GM23338 (cell line): ENCODE measurements at places on chromosomes 6 and 20.

GRCh38 chr6:4039348-4039747 lies 39.6 kb downstream of the FAM217A start:
- DNase-seq = no peak

- no peak for DNase-seq
These were observed 189.8 kb upstream of the FOXQ1 start for GRCh38 chr6:1122083-1122482.

GRCh38 chr20:13878566-13878965 lies 93.7 kb downstream of the NDUFAF5 start:
- no peak for DNase-seq

DNA sequence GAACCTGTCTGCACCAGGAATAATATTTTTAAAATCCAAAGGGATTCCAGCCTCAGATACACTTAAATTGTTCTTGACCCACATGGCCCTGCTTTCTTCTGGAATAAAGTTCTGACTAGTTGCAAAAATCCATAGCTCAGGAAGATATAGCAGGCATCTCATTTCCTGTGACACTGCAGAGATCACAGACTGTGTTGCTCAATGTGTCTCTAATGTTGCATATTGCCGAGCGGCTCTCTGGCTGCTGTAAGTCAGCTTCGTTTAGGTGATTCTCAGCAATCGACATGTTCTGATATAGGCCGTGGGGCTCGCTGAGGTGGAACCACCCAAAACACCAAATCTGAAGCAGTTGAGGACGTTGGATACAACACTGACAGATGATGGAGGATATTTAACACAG lies 498.3 kb upstream of the AGPAT4 start:
- DNase-seq = no peak

DNA sequence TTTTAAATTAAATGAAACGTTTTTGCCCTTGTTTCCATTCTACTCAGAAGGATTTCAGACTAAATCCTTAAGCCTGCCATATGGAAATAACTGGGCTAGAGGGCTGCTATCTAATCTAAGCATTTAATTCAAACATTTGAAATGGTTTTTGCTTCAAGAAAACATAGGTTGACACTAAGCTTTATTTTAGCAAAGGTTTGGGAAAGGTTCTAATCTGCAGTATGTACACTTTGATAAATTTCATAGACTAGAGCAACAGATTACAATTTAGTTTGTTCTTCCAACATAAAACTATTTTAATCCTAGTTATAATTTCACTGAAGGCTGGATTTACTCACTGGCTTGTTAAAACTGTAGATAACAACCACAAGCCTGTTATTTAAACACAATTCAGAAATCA lies 72.1 kb downstream of the TMEM200A start:
- DNase-seq = no peak

- no peak for DNase-seq
These were observed 137.5 kb downstream of the FOXA2 start for GRCh38 chr20:22446613-22447446.

- DNase-seq = no peak
These were observed 40.0 kb downstream of the DSTN start for GRCh38 chr20:17609811-17610377.

DNA sequence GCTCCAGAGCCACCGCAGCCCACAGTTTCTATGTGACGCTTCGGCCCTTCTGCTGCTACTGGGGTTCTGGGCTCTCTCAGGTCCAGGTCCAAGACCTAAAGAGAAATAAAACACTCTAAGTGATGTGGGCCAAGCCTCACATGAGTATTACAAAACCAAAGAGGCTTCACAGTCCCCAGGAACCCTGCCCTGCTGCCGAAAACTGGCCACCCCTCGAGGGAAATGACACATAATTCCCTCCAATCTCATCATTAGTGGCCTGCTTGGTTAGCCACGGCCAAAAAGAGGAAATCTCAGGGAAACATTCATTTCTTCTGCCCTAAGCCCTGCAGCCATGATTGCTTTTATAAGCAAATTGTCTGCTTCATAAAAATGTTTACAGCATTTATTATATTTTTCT lies 32.5 kb downstream of the DLL1 start:
- no peak for DNase-seq

GRCh38 chr6:65933390-65933789 lies 226.4 kb upstream of the EYS start:
- DNase-seq = no peak

- no peak for DNase-seq
These were observed 140.8 kb upstream of the ARMC2 start for GRCh38 chr6:108707328-108707976.

DNA sequence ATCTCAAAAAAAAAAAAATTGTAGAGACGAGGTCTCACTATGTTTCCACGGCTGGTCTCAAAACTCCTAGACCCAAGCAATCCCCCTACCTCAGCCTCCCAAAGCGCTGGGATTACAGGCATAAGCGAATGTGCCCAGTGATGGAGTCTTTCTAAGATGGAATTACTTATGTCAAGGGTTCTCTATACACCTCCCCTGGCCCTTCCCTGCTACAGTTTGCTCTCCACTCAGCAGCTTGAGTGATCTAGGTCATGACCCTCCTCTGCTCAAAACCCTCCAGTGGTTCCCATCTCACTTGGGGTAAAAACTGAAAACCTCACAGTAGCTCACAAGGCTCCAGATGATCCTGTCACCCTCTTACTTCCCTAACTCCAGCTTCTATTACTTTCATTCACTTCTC lies 1.8 kb upstream of the DNPH1 start:
- no peak for DNase-seq

GRCh38 chr6:157276134-157276532 lies 47.2 kb downstream of the TMEM242 start:
- no peak for DNase-seq

DNA sequence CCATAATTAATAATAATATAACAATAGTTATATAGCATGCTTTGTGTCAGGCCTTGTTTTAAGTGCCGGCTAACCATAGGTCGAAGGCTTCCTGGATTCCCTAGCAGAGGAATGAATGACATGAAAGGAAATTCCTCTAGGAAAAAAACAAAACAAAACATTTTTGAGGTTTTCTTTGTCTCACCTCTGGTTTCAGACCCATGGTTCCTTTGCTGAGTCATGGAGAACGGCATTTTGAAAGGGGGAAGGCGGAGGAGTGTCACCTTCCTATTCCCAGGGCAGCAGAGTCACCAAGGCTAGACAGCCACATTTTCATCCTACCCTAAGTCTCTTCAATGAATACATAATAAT lies 25.3 kb upstream of the CCND3 start:
- DNase-seq = peak; percentile 88

DNA sequence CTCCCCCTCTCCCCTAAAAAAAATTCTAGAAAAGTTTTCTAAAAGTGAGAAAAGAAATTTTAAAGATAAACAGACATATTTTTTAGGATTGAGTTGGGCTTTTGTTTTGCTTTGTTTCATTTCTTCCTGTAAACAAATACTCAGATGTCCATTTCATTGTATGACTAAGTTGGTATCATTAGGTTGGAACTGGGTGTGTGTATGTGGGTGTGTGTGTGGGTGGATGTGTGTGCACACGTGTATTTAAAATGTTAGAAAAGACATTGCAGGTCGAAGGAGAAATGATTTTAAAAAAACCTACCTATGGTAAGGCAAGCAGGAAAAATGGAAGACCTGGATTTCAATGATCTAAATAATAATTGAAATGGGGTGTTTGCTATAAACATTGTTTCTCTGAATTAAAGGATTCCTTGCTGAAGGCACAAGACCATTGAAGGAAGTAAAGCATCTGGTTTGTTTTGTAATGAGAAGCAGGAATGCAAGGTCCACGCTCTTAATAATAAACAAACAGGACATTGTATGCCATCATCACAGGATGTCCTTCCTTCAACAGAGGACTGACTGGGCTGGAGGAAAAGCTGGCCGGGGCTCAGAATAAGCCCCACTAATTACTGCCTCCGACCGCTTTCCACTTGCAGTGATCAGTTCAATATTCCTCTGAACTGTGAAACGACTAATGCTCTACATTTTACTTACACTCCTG lies 996 bp upstream of the PRDM1 start:
- DNase-seq = peak; percentile 39

GRCh38 chr6:85593438-85594196 lies at the start of gene SNX14:
Gene SNX14, minus strand, starts transcription at chr6:85593858. Its CDS starts 140 bp downstream, at chr6:85593718.
- peak; percentile 87 for DNase-seq

GRCh38 chr6:15511248-15512125 lies 151.3 kb downstream of the DTNBP1 start:
- DNase-seq = no peak

DNA sequence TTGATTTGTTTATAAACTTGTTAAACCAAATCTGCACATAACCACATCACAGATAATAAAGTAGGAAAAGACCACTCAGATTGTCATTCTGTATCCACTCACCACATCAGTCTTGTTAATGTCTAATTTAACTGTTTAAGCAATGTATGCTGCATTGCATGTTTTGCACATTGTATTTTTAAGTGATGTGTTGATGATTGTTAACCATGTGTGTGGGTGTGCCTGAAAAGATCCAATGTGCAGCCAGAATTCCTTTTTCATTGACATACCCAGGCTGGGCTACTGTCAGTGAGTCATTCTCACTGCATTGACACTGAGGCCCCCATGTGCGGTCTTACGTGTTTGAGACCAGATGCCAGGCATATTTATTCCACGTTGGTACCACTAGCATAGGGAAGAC lies 167.3 kb downstream of the TRMT11 start:
- DNase-seq = no peak

- no peak for DNase-seq
These were observed 85.3 kb upstream of the AKAP12 start for GRCh38 chr6:151154418-151154817.

DNA sequence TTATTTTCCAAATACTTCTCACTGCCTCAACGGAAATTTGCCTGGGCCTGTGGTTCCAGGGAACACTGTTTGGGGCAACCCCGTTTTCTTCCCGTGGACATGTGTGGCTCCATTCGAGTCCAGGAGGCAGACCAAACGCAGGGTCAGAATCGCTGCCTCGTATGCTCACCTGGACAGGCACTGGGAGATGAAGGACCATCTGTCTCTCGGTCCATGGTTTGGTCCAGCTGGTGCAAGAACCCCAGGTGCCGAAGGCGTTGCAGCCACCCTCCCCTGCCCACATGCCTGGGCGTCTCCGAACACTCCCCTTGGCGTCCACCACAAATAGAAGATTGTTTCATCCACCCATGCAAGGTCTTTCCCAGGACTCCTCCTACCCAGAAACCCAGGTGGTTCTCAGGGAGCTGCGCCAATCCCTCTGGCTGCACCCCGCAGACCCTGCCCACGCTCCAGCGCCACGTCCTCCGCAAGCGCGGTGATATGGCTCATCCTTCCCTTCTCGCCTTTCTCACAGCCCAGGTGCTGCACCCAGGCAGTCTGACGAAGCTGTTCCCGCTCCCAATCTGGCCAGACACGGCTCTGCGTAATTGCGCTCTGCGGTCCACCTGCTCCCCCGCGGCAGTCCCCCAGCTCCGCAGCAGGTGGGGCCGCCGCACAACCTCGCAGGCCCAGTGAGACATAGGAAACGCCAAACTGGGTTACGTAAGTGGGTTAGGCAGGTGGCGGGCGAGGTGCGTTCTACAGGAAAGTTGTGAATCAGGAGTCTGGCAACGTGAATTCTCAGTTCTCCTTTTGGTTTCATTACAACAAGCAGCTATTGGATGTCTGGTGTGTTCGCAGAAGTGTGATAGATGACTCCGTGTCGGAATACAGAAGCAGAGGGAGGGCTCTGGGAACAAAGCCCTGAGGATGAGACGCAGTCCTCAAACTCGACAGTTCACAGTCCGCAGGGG lies 146.2 kb upstream of the ECI2 start:
- peak; percentile 85 for DNase-seq

DNA sequence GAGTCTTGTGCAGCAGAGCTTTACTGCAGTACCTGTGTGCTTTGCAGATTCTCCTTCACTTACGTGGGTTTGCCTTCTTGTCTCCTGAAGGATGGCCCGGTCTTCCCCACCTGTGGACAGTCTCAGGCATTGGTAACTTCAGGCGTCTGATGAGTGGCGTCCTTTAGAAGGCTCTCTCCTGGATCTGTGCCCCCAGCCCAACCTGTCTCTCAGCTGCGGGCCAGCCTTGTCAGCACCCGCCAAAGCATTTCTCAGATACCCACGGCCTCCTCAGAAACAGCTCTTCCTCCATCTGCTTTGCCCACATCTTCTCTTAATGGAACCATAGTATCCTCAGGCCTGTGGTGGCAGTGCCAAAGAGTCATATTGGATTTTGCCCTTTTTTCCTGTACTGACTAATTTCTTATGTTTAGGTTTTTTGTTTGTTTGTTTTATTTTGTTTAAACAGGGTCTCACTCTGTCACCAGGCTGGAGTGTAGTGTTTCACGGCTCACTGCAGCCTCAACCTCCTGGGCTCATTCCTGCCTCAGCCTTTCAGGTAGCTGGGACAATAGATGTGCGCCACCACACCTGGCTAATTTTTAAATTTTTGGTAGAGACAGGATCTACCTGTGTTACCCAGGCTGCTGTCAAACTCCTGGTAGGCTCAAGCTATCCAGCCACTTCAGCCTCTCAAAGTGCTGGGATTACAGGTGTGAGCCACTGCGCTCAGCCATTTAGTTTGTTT lies 96.6 kb downstream of the ARID1B start:
- DNase-seq = no peak

DNA sequence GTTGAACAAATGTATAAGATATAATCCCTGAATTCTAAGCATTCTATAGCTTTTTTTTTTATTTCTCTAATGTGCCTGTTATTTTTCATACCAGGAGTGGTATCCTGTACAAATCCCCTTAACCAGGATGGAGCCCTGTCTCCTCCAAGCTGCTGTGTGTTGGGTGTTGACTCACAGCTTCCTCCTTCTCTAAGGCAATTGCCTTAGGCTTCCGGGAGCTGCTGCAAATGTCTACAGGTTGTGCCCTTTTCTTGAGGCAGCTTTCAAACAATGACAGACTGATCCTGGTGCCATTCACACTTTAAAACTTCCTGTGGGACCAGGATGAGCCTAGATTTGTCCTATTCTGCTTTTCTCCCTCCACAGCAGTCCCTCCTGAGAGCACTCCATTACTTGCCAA lies 173.2 kb downstream of the BTBD3 start:
- no peak for DNase-seq

DNA sequence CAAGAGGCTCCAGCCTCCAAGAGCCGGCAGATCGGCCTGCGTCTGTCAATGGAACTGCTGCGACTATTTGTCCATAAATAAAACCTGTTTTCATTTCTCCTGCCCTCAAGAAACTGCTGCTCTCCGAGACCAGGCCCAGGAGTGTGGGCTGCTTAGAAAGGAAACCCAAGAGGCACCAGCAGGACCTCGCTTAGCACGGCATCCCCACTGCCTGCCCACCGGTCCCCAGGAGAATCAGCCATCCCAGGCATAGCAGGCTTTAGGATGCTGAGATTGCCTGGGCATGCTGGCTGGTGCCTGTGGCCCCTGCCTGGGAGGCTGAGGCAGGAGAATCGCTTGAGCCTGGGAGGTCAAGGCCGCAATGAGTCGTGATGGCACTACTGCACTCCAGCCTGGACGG lies 17.6 kb downstream of the NTSR1 start:
- DNase-seq = no peak
